A549 treated with CORT108297 at 1 μM for 4 hours (cell line): ENCODE measurements at places on chromosomes 2 and 18. TPM values are rescaled to one million over a fixed set of nuclear protein-coding genes. Genes with fewer than 3 reads are reported as not detected.

FOXI3 gene
- 0.05 TPM in 1 of 5 replicates, not detected in the others for total RNA-seq

STARD6 gene
- total RNA-seq, result 0.15 TPM in 1 of 5 replicates, not detected in the others

CCDC178 gene
- total RNA-seq, result not detected in 5 replicates

PDK1 gene
- total RNA-seq, result 1.8 to 4.4 TPM (median 3.4 TPM) in 5 replicates
